Heart left ventricle (tissue), 16 donors: ENCODE measurements at places on chromosomes 5 and 9. TPM values are rescaled to one million over a fixed set of nuclear protein-coding genes. Genes with fewer than 3 reads are reported as not detected.

The LCN15 gene
- 0.65 TPM for polyA plus RNA-seq

The OLFML2A gene
- 8.5 TPM for polyA plus RNA-seq

The ITGA2 gene
- 1.9 TPM for polyA plus RNA-seq

The QRFP gene
- not detected for polyA plus RNA-seq

The TENT4A gene
- polyA plus RNA-seq, result 4.3 TPM

The ALDH1A1 gene
- polyA plus RNA-seq, result 2.2 TPM

The PHYHD1 gene
- 24.2 TPM for polyA plus RNA-seq

The ZBED3 gene
- polyA plus RNA-seq, result 3.0 TPM

The CXXC5 gene
- polyA plus RNA-seq, result 32.8 TPM

The GFI1B gene
- 0.06 TPM for polyA plus RNA-seq

The GRM6 gene
- not detected for polyA plus RNA-seq

The ACTBL2 gene
- polyA plus RNA-seq, result not detected

The GRIA1 gene
- 0.15 TPM for polyA plus RNA-seq

The SLC6A19 gene
- polyA plus RNA-seq, result not detected

The PCDHA10 gene
- 0.01 TPM for polyA plus RNA-seq

The PRKAA1 gene
- polyA plus RNA-seq, result 13.5 TPM

The LCN10 gene
- 15.7 TPM for polyA plus RNA-seq

The SYK gene
- polyA plus RNA-seq, result 1.3 TPM

The KLF4 gene
- 22.2 TPM for polyA plus RNA-seq

The COL27A1 gene
- 14.2 TPM for polyA plus RNA-seq

The OLFM1 gene
- polyA plus RNA-seq, result 6.5 TPM

The ANKRD34B gene
- polyA plus RNA-seq, result not detected

The SLC25A48 gene
- 0.38 TPM for polyA plus RNA-seq

The CCDC69 gene
- 92.9 TPM for polyA plus RNA-seq

The PCSK5 gene
- 1.3 TPM for polyA plus RNA-seq

The FRRS1L gene
- 0.08 TPM for polyA plus RNA-seq

The LPAR1 gene
- 5.5 TPM for polyA plus RNA-seq

The STK32A gene
- 0.30 TPM for polyA plus RNA-seq

The C5 gene
- polyA plus RNA-seq, result 0.61 TPM

The FOXD1 gene
- 0.06 TPM for polyA plus RNA-seq
